ENCODE measurements at places on chromosomes 16 and 17.

- no peak for DNase-seq
Measured at GRCh38 chr17:29571486-29571882, 3.0 kb downstream of the TP53I13 start.

GRCh38 chr17:2191227-2191626 is 112.4 kb downstream of the SMG6 start:
- no peak for DNase-seq

DNA sequence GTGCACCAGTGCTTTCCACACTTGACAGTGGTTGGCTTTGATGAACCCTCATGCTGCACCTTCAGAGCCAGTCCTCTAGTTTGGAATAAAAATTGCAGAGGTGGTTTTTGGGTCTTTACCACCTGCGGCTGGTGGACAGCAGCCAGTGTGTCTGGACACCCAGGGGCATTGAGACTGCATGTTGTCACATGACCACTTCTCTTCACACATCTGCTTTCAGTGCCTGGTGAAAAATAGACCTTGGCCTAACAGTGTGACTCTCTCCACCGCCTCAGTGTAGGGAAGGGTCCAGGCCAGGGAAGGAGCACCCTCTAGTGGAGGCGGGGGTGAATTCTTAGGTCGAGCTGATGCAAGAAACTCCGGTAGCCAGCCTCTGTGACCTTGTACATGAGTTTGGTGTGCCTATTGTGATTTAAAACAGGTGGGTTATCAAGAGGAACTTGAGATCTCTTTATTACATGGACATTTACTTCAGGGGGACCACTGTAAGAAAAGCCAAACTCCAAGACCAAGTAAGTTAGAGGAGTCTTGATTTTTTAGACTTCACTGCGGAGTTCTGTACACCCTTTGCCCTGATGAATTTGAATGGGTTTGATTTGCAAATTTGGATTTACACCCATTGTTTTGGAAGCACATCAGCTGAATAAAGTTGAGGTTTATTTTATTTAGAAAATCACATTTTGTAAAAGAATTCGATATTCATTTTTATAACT is 17.9 kb downstream of the GOSR2 start:
- peak; percentile 75 for DNase-seq

DNA sequence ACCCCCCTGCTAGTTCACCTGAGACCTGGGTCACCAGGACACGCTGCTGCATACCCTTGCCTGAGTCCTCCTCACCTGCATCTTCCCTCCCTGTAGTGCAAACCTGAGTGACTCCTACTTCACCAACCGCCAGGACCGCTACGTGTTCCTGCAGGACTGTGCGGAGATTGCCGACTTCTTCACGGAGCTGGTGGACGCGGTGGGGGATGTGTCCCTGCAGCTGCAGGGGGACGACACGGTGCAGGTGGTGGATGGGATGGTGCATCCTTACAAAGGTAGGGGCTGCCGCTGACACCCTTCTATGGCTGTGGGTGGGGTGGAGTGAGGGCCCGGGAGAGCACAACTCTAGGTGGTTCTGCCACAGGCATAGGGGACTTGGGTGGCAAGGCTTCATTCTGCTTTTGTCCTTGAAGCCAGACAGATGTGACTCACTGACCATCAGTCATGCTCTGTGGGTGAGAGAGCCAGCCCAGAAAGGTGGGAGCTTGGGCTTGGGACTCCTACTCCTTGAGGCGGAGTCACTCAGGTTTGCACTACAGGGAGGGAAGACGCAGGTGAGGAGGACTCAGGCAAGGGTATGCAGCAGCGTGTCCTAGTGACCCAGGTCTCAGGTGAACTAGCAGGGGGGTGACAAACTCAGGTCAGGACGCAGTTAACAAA is 22.3 kb downstream of the PGS1 start:
- DNase-seq = no peak

- no peak for DNase-seq
Measured at GRCh38 chr16:27638833-27639560, 89.1 kb downstream of the KATNIP start.

- DNase-seq = no peak
Measured at GRCh38 chr17:21298983-21299519, 14.5 kb downstream of the MAP2K3 start.

DNA sequence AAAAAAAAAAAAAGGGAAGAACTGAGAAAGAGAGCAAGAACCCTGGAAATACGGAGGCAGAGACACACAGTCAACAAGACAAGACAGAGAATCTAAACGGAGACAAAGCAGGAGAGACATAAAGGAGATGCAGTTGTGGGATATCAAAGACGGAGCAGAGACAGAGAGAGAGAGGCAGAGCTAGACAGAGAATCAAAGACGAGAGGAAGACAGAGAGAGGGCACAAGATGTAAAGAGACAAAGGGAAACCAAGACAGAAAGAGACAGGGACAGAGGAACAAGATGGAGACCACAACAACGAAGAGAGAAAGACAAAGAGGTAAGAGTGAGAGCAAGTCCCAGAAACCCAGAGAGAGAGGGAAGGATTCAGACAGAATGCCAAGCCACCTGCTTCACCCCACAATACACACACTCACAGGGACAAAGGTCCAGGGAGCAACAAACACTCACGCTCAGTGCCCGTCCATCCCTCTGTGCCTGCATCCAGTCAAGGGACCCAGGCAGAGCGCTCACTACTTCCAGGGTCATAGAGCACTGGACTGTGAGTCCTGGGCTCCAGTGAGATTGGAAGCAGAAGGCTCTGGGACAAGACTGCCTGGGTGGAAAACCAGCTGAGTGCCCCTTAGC is 88.9 kb downstream of the C16orf78 start:
- no peak for DNase-seq
